ENCODE measurements at places on chromosomes 4 and X.

DNA sequence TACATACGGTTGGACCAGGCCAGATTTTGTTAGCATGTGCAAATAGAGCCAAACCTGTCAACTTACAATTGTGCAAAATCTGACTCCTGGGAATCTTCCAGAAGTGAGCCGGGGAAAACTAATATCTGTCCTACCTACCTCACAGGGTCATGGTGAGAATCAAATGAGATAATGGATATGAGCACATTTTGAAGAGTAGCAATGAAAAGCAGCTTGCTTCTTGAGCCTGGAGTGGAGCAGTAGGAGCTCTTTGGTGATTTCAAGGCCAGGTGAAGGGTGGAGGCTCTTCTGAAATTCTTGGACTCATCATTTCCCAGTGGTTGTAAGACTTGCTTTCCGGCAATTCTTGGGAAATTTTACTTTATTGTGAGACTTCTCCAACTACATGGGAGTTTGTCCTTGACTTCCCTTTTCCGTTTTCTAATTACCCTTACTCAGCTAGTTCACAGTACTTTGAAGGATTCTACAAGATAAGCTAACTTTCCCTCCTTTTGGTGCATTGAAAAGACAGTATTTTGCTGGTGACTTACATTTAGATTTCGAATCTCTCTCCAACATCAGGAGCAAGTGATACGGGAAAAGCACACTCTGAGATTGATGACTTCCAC lies 12.2 kb downstream of the PLAC1 start:
- no peak for DNase-seq

GRCh38 chr4:113153529-113154101 lies 104.2 kb downstream of the ANK2 start:
- no peak for DNase-seq

GRCh38 chr4:65508168-65508567 lies 162.1 kb downstream of the EPHA5 start:
- no peak for DNase-seq

GRCh38 chr4:4837316-4837715 lies 22.1 kb upstream of the MSX1 start:
- DNase-seq, result no peak

- DNase-seq, result no peak
These were observed 109.9 kb downstream of the DLG3 start for GRCh38 chrX:70554523-70554922.

GRCh38 chrX:120566817-120567216 lies 6.1 kb upstream of the CUL4B start:
- no peak for DNase-seq

GRCh38 chrX:31110657-31111056 lies 38.8 kb upstream of the FTHL17 start:
- DNase-seq, result no peak

- no peak for DNase-seq
These were observed 119.3 kb downstream of the ZNF827 start for GRCh38 chr4:145819101-145819852.

DNA sequence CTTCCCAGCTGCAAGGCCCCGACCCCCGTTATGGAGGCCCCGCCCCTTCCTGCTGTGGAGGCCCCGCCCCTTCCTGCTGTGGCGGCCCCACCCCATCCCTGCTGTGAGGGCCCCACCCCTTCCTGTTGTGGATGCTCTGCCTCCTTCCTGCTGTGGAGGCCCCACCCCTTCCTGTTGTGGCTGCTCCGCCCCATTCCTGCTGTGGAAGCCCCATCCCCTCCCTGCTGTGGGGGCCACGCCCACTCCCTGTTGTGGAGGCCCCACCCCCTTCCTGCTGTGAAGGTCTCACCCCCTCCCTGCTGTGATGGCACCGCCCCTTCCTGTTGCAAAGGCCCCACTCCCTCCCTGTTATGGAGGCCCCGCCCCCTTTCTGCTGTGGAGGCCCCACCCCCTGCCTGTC lies 104.9 kb upstream of the PSAPL1 start:
- DNase-seq, result no peak

DNA sequence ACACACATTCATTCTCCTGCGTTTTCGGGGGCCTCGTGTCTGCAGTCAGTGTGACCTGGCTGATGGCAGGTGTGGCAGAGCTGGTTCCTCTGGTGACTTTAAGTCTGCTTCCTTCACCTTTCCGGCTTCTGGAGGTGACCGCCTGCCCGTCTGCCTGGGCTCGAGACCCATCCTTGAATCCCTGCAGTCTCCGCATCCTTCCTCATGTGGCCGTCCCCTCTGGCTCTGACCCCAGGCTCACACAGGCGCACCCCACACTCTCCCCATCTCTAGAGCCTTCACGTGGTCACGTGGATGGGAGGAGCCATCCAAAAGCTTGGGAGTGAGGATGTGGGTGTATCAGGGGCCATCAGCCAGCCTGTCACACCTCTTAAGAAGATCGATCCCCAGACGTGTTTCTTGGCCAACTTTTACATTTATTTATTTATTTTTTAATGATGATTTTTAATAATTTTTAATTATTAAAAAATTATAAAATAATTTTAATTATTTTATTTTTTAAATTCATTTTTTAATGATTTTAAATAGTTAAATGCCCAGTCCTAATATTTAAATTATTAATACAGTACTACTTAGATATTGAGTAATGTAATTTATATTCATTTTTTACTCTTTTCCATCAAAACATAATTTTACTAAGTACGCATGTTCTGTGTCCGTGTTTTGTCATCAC lies 20.9 kb downstream of the RGS12 start:
- no peak for DNase-seq

- DNase-seq, result no peak
These were observed 147.9 kb upstream of the FAM47A start for GRCh38 chrX:34279866-34280560.

- DNase-seq, result peak; percentile 65
These were observed 21.1 kb upstream of the WDR17 start for GRCh38 chr4:176044589-176044951.

DNA sequence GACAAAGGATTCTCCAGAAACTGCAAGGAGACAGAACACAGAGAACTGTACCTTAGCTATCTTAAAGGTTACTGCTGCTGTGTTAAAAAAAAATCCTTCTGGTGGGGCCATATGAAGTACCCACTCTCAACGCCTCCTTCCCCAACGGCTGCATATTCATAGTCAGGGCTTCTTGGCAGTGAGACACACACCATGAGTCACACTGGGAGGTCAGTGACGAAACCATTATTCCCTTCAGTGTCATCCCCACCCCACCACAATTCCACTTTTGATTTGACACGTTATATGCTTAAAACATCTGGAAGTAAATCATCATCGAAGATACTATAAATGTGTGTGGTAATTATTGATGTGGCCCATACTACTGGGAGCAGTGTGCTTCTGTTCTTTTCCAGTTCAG lies 271.5 kb downstream of the LDB2 start:
- DNase-seq, result peak; percentile 7

DNA sequence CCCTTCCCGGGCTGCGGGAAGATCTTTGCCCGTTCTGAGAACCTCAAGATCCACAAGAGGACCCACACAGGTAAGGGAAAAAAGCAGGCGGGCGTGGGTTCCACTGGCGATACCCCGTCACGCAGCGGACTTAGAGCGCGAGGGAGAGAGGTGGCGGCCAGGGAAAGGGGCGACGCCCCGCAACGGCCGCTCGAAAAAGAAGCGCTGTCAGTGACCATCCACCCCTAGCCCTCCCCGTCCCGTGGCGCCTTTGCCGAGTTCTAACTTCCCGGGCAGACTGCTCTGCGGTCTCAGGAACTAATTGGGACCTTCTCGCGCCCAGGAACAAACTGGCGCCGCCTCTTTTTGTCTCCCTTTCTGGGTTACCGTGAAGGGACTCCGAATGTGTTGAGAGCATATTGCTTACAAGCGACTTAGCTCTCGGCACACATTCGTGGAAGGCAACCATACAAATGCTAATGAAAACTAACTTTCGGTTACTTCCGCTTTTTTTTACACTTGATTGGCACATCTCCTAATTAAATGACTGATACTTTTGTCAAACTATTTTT lies 1.8 kb downstream of the ZIC3 start:
- DNase-seq, result no peak

GRCh38 chr4:25161593-25161950 lies 1.3 kb upstream of the SEPSECS start:
- DNase-seq, result no peak

- no peak for DNase-seq
These were observed 101.4 kb upstream of the RAB40AL start for GRCh38 chrX:102835504-102836146.

DNA sequence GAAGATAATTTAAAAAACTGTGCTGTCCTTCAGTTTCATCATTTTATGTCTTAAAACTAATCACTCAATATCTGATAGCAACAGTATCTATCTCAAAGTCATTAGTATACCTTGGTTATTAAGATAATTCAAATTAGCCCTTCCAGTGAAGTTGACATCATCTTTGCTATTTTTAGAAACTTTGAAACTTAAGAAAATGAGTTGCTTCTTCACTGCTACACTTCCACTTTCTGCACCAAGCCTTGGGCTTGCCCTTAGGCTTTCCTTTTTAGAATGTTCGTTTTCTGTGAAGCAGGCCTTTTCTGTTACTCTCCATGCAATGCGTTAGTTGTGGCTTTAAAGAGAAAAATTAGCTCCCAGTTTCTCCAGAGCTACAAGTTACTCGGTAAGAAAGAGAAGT lies 4.4 kb upstream of the VAMP7 start:
- no peak for DNase-seq

DNA sequence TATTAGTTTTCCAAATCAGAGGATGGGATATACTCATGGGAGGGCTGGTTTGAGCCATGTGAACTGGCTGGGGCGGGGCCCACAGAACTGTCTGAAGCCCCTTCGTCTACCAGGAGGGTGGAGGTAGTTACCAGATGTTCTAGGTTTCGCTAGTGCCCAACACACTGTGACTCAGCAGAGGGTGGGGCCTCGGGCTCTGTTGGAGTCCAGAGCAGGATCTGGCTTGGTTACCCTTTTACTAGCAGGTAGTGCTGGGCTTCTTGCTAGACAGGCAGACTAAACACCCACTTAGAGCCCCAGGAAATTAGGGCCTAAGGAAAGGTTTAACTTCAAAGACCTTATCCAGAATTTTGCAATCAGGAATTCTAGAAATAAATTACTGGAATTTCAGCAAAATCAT lies 56.2 kb upstream of the CHRDL1 start:
- DNase-seq, result no peak

DNA sequence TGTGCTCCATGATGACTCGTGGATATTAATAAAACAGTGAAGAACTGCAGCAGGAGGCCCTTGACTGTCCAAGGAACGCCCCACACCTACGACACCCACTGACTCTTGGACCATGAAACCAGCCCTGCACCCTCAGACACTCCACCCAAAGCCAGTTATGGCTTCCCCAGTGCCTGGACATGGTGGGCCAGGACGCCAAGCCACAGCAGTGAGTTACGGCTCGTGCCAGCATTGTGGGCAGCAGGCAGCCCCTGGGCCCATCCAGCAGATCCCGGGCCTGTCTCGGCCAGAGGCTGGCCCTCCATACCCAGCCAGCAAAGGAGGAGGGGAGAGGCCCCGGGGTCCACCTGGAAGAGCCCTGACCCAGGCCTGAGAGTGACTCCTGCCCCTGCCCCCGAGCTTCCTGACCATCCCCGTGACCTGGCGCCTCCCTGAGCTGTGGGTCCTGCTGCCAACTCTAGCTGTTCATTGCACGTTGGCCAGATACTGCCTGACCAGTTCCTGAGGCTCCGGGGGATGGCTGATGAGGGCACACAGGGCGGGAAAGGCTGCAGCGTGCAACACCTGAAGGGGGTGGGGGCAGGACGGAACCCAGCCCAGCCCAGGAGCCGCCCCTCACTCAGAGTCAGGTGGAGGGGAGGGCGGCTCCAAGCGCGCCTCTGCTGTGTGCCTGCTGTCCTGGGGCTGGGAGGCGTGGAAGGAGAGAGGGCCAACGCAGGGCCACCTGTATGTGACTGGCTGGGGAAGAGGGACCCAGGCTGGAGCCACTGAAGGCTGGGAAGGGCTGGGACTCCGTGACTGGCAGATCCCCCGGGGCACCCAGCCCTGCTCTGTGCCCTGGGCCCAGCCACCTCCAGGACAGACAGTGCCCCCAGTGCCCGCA lies 739 bp downstream of the SLC49A3 start:
- no peak for DNase-seq

DNA sequence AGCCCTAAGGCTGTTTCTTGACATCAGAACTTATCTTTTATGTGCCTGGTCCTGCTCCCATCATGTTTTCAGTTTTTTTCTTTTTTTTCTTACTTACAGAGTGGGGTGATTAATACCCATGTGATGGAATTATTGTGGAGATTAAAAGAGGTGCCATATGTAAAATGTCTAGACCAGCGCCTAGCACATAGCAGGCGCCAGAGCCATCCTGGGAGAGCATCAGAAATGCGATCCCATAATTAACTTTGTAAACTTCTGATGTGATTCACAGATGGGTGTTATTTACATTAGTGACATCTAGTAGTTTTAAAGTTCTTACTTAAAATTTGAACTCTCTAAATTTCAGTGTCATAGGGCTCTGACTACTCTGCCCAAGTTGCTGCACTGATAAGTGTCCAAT lies 66.2 kb upstream of the PGRMC2 start:
- no peak for DNase-seq
